ENCODE measurements at places on chromosomes 12 and 14.

DNA sequence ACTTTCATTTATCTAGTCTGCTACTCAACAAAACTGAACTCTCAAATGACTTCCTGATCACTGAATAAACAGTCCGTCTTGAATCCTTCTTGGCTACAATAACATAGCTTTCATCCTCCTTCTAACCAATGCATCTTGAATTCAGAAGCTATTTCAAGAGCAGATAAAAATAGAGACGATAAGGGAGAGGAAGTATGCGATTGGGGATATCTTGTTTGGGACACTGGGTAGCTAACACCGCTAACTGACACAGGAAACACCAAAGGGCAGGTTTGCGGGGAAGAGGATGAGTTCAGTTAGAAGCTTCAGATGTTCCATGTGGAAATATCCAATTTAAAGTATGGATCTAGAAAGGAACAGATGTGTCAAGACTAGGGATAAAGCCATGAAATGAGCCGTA, 102.5 kb downstream of the SLC41A2 start:
- no peak for DNase-seq

GRCh38 chr14:54599966-54600716, 33.2 kb downstream of the SAMD4A start:
- DNase-seq: no peak

GRCh38 chr12:52361553-52361952, 5.7 kb downstream of the KRT85 start:
- DNase-seq: no peak

DNA sequence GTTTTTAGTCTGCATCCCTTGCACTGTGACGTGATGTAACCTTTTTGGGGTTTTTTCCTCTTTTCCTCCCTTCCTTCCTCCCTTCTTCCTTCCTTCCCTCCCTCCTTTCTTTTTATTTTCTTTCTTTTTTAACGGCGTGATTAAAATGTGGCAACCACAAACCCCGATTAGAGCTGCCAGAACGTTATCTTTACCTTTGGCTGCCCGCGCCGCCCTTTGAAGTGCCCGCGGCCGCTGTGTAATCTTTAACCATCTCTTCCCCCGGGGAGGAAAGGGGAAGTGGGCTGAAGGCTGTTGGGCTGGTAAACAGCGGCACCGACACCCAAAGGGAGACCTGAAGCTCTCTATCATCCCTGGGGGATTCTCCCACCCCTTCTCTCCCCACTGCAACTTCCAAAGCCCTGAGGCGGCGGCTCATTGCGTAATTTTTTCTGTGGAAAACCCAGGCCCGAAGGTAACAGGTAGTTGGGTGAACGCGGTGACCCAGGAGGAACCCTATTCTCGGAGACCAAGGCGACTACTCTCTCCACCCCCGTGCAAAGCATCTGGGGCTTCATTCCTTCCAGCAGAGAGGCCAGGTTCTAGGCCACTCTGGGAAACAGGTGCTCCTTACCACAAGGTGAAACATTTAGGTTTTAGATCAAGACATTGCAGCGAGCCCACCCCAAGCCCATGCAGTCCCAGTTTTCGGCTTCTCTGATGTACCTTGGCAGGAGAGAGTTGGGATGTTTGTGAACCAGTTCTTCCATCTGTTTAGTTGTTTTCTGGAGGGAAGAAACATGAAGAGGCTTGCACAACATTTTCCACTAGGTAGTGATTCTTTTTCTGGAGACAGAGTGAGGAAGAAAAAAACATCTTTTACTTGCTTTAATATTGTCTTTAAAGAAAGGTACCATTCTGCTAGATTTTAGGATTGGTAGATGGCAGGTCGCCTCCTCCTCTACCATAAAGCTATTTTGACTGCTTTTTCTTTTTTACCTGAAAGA, 1.5 kb downstream of the LGR5 start:
- DNase-seq: no peak

GRCh38 chr12:49887536-49888401, 15.9 kb downstream of the FAIM2 start:
- DNase-seq: no peak

DNA sequence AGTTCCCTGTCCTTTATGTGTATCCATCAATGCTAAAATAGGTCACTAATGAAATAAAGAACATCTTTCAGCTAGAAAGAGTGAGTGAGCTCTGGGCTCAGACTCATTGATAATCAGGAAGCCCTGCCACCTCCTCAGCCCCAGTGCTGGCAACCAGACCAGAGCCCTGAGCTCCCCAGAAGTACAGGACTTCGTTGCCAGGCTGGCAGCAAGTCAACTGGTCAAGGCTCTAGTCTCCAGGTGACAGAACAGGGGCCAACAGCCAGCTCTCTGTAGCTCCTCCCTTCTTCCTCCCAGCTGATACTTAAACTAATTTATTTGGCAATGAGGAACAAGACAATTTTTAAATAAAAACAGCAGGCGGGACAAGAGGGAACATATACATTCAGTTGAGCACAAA, 145.3 kb downstream of the EGLN3 start:
- DNase-seq: no peak

GRCh38 chr14:51441001-51441400, 201.0 kb downstream of the TMX1 start:
- DNase-seq: no peak

GRCh38 chr12:26821212-26821701, 11.7 kb downstream of the ITPR2 start:
- no peak for DNase-seq

DNA sequence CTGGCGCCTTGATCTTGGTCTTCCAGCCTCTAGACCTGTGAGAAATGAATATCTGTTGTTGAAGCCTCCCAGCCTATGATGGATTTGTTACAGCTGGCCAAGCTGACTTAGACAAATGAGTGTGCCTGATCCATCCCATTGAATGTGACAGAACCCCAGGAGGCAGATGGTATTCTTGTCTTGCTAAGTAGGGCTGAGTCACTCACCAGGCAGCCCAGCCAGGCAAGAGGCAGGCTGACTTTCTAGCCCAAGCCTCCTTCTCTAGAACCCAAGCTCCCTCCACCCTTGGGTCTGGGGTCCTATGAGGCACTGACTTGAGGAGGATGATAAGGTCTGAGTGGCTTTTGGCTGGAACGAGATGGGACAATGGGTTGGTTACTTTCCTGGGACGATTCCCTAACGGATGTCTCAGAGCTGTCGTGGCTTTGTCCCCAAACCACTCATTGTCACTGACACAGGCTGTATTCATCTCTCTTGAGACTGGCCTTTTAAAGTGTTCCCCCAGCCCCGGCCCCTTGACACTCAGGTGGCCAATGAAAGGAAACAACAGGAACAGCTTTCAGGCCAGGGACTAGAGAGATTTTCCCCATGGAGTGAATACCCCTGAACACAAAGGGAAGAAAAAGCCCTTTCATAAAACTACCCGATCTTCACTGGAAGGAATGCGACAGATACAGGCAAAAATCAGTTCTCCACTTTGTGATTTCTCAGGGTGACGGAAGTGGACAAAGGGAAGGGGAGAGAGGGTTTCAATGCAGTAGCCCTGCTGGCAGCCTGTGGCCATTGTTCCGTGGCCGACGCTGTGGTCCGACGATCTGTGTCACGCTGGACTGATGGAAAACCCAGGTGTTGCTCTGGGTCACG, 264.2 kb downstream of the AACS start:
- DNase-seq: no peak

DNA sequence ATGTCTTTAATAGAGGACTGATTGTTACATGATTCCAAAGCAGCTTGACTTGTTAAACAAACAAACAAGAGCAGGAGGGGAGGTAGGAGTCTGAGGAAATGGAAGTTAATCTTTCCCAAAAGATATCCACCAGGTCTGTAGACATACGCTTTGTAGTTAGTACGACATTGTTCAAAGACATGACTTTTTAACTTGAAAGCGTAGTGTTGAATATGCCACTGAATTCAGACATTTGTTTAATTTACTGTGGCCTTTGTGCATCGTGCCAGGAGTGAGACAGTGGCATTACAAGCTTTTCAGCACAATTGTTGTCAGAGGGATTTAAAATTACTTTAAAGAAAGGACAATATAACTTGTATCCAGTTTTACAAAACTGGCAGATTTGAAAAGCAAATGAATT, 53.0 kb downstream of the SAV1 start:
- DNase-seq: no peak

- DNase-seq: no peak
Measured at GRCh38 chr14:78135450-78135891, 34.7 kb upstream of the NRXN3 start.

DNA sequence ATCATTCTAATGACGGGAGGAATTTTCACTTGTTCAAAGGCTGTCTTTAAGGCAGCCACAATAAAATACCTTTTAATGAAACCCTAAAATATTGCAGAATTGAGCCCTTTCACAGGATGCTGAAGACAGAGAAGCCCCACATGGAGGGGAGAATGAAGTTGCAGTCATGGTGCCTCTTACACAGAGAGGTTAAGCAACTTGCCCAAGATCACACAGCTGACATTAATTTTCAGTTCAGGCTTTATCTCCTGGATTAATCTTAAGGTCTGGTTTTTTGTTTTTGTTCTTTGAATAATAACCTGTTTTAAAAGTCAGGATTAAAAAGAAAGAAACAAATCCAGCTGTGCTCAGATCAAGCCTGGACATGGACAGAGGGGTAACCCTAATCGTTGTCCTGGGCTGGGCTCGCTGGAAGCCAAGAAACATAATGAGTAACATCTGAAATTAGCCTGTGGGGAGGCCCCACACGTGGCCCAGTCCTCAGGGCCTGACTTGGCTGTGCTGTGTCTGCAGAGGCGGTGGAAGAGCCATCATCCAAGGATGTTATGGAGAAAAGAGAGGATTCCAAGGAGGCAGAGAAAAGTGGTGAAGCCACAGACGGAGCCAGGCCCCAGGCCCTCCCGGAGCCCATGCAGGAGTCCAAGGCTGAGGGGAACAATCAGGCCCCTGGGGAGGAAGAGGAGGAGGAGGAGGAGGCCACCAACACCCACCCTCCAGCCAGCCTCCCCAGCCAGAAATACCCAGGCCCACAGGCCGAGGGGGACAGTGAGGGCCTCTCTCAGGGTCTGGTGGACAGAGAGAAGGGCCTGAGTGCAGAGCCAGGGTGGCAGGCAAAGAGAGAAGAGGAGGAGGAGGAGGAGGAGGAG, 8.0 kb downstream of the CHGA start:
- DNase-seq: no peak

DNA sequence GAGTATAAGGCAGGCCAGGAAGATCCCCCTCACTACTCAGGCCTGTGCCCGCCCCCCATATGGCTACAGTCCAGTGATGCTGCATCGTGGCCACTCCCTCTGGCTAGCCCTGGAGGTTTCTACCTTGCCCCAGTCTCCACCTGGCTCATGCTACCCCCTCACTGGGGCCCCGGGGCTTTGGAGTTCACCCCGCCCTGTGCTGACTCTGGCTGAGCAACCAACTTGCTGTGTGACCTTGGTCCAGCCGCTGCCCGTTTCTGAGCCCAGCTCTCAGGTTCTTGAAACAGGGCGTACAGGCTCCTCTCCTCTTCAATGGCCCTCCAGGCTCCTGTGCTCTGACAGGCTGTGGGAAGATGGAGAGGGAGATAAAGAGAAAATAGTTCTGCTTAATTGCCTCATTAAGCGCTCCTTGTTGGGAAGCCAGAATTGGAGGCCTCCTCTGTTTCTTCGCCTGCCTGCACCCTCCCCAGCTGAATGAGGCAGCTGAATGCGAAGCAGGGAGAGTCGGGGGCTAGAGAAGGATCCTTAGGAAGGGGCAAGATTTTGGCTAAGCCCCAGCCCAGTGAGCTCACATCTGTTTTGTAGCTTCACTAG, 138.2 kb upstream of the NCOR2 start:
- peak; percentile 48 for DNase-seq
